ENCODE measurements at places on chromosomes 12 and 14. TPM values are rescaled to one million over a fixed set of nuclear protein-coding genes. Genes with fewer than 3 reads are reported as not detected.

PGF gene
- total RNA-seq, result 0.36 TPM

FSCB gene
- not detected for total RNA-seq

KRT73 gene
- total RNA-seq, result not detected

CD27 gene
- total RNA-seq, result not detected

BATF gene
- 3.9 TPM for total RNA-seq

GRCh38 chr14:65361920-65362319 lies 50.6 kb upstream of the FUT8 start:
- DNase-seq, result no peak

DNA sequence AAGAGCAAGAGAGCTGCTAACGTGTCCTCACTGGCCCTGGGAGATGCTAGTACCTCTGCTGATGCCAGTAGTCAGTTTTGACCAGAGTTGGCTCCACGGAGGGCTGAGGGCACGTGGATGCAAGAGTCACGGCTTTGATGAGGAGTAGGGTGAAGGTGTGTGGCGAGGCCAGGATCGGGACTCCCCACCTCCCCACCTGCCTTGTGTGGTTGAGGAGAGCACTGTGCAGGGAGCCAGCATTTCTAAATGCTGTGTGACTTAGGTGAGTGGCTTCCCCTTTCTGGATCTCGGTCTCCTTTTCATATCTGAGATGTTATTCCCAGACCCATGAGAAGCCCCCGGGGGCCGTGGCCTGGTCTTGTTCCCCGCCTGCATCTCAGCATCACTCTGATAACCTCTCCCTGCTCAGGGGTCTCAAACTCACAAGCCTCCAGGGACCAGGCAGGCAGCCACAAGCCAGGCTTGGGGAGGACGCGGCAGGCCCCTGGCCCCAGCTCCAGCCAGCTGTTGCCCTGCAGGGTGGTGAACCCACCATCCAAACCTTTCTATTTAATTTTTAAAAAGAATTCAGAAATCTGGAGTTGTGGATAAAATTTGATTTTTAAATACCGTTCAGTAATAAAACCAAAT lies 32.1 kb downstream of the MVK start:
- DNase-seq, result no peak

DNA sequence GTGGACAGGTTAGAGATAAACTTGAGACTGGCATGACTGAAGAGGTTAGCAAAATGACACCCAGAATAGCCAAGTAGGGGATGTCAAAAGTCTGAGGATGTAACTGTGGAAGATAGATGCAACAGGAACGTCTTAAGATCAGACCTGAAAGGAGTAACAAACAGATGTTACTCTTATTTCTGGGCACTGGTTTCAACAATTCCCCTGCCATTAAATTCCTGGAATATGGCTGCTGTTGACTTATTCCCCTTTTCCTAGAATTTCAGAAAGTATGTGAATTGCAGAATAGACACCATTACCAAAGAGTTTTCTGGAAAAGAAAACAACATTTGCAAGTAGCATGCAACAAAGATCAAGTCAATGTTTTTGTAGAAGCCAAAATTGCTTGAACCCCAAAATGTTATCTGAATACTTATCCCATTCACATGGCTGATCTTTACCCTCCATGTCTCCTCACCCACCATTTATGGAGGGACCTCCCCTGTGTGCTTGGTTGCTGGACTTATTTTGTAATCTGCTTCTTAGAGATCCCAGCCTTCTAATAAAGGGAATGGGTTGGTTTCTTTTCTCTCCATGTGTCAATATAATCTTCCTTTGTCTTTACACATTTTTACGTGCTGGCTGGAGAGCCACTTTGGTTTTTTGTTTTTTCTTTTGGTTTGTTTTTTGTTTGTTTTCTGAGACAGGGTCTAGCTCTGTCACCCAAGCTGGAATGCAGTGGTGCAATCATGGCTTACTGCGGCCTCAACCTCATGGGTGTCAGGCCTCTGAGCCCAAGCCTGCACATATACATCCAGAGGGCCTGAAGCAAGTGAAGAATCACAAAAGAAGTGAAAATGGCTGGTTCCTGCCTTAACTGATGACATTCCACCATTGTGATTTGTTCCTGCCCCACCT lies 57.0 kb downstream of the BBS10 start:
- DNase-seq, result no peak

DNA sequence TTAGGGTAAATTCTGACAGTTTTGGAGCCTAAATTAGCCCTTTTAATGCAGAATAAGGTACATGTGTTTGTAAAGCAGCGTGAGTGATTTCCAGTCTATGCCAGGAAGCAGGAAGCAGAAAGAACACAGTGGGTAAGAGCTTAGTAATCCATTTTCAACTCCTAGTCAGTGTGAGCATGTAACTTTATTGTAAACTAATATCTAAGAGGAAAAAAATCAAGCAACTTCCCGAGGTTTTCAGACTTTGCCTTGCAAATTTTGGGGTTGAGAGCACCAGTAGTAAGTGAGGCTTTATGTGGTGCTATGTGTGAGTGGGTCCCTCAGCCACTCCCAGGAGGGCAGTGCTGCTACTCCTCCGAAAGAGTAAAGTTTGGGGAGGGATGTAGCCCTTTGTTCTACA lies 2.9 kb downstream of the CIPC start:
- DNase-seq, result no peak

DNA sequence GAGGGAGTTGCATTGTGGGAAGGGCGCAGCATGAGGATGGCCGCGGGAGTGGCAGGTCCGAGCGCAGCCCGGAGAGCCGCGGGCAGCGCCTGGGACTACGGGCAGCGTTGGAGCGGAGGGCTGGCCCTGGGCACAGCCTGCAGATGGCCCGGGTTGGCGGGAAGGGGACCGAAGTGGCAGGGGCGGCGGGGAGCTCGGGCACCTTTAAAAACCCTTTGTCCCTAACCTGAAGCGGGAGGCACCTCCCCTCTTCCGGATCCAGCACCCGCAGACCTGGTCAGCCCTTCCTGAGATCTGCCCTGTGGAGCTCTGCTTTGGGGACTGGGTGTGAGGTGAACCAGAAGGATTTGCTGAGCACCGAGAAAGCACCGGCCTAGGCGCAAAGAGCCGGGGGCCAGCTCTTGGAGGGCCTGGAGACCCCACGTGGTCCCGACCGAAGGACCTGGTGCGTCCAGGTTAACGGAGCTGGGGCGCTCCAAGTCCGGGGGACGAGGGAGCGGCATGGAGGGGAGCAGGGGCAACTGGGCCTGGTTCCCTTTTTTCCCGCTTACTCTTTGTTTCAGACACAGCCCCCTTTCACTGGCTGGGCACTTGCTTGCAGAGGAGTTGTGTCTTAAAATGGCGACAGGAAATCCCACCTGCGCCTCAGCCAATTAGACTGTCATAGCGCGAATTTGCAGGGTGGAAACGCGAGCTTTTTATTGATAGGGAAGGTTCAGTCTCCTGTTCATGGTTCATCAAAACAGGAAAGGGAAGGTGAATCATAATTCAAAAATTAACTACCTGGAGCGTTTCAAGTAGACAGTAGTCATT lies 792 bp upstream of the SLC38A1 start:
- no peak for DNase-seq

- DNase-seq, result no peak
Observed at GRCh38 chr12:3602488-3602887, 111.5 kb downstream of the PRMT8 start.

DNA sequence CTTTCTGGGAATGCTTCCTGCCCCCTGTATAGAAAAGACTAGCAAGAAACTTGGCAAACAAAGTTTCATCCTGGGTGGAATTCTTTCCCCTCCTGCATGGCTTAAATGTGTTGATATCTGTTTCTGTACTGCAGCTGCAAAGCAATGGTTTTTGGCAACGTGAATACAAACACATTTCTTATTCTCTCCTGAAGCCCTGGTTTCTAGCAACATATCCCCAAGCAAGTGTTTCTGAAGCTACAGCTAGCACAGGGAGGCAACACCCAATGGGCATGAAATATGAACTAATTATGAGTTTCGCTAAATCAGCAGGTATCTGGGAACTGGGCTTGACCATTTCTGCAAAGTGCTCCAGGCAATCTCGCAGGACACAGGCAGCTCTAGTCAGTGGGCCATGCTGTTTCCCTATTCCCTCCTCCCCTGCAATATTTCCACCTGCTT lies 392.3 kb upstream of the TMPO start:
- no peak for DNase-seq

DNA sequence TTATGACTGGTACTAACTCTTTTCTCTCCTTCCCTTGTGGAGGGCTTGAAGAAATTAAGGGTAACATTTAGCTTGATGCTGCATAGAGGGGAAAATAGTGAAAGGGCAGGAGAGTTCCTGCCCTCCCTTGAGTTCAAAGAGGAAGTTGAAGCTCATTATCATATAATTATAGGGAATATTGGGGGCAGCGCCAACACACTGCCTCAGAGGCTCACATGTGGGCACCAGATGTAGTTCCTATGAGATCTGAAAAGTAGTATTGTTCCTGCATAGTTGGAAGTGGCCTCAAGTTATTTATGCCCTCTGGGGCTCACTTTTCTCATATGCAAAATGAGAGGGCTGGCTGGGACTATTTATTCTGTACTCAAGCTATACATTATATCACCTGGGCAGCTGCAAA lies 33.0 kb upstream of the FGF23 start:
- peak; percentile 69 for DNase-seq

- peak; percentile 13 for DNase-seq
Observed at GRCh38 chr12:118611295-118611694, 234.9 kb downstream of the SUDS3 start.

DNA sequence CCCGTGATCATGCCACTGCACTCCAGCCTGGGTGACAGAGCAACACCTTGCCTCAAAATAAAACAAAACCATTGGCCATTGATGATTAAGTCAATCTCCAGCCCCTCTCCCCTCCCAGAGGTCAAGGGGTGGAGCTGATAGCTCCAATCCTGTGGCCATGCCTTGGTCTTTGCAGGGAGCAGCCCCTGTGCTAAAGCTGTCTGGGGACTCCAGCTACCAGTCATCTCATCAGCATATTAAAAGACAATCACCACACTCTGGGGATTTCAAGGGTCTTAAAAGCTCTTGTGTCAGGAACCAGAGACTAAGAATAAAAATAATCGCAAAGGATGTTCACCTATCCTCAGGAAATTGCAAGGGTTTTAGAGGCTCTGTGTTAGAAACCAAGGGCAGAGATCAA lies 30.6 kb downstream of the HCAR2 start:
- no peak for DNase-seq

DNA sequence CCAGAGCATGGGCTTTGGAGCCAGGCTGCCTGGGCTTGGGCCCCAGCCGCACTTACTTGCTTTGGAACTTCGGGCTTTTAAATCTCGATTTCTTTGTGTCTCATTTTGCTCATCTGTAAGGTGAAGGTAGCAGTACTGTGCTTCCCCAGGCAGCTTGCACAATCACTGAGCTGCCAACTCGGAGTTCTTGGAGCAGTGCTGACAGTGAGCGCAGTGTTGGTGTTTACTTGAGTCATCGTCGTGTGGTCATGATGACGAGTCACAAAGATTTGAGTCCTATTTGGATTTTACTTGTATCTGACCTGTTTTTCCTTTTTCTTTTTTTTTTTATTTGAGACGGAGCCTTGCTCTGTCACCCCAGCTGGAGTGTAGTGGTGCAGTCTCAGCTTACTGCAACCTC lies 31.3 kb upstream of the ATF1 start:
- DNase-seq, result peak; percentile 83

DNA sequence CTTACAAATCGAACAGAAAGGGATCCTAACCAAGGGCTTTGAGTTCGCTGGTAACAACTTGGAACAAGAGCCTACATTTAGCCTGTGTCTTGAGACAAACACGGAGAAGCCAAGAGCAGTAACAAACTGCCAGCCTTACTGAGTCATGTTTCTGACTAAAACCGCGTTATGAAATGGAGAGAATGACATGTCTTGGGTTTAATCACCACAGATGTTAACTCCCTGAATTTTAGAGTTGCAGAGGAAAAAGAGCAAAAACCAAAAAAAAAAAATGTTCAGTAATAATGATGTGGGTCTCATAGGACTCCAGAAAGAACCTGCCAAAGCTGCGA lies 1.0 kb downstream of the BLTP3B start:
- peak; percentile 75 for DNase-seq

GRCh38 chr12:7374423-7375144 lies 69.4 kb downstream of the CD163L1 start:
- peak; percentile 72 for DNase-seq

GRCh38 chr14:102231476-102232347 lies 73.3 kb downstream of the MOK start:
- DNase-seq, result no peak

DNA sequence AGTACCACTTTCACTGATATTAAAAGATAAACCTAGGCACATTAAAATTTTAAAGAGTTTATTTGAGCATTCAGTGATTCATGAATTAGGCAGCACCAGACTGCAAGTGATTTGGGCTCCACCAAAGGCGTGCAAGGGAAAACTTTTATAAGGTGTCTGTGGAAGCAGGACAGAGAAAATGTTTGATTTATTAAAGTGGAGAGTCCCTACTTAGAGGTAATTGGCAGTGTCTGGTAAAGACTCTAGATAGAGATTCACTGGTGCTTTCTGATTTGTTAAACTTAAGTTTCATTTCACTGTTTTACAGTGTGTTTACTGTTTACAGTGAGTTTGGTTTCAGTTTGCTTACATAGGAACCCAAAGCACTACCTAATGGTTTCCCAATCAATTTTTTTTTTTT lies 72.8 kb downstream of the ANKS1B start:
- peak; percentile 11 for DNase-seq

DNA sequence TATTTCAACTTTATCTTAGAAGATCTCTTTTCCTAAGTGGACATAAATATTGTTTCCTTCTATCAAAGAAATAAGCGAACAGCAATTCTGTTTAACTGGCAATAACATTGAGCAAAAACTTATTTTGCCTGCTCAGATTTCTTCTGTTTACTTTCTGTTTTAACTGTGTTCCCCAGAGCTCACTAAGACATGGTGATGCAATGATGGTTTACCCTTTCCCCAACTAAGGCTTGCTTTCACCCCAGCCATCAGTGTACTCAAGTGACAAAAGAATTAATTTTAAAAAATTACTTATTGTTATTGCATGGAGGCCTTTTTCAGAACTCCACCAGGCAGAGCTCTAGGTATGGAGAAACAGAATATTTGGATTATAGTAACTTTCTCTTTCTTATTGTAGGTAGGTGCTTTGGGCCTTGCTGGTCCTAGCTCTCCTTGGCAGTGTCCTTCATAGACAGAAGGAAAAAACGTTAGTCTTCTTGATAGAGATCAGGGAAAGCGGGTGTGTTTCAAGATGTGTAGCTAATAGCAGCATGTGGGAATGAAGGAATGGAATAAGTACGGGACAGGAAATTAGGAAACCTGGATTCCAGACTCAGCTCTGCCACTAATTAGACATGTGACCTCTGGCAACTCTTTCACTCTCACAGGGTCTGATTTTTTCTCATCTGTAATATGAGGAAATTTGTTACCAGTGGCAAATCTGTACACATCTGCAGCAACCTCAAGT lies 14.6 kb upstream of the DDHD1 start:
- peak; percentile 28 for DNase-seq

DNA sequence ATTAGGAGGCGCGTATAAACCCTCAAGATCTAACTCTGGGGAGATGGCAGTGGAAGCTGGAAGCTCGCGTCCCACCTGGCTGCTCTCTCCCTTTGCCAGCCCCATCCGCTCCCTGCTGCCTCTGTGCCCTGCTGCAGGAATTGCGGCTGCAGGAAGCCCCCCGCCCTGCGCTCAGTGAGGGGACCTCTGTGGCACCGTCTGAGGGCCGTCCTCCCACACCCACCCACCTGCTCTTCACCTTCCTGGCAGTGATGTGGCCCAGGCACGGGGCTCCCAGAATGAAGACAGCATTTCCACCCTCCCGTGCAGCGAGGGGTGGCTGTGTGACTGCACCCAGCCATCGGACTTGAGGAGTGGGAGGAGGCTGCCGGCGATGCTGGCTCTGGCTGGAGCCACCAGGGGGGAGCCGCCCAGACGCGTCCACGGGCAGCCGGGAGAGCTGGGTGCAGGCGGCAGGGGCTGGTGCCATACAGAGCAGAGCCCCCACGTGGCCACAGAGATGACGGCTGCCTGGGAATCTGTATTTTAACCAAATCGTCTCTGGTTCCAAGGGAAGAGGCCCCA lies 28.3 kb upstream of the GALNT9 start:
- DNase-seq, result no peak

GRCh38 chr14:103142026-103142425 lies 18.8 kb downstream of the TNFAIP2 start:
- no peak for DNase-seq
